A549 treated with CORT108297 at 1 μM for 4 hours (cell line): ENCODE measurements at places on chromosomes 13 and 19. TPM values are rescaled to one million over a fixed set of nuclear protein-coding genes. Genes with fewer than 3 reads are reported as not detected.

The KIRREL2 gene
- total RNA-seq: 0.32 to 0.69 TPM (median 0.49 TPM) in 5 replicates

The KLK15 gene
- total RNA-seq: not detected in 5 replicates

The NKPD1 gene
- total RNA-seq: 0.09 to 0.21 TPM (median 0.10 TPM) in 5 replicates

The ZNF274 gene
- total RNA-seq: 13.0 to 14.8 TPM (median 14.1 TPM) in 5 replicates

The NCAN gene
- 0.02 to 0.07 TPM (median 0.05 TPM) in 5 replicates for total RNA-seq

The U2AF2 gene
- total RNA-seq: 264 to 319 TPM (median 303 TPM) in 5 replicates

The ETV2 gene
- 1.6 to 3.1 TPM (median 2.4 TPM) in 5 replicates for total RNA-seq

The CEACAM7 gene
- total RNA-seq: 0.10 to 0.22 TPM (median 0.12 TPM) in 3 of 5 replicates, not detected in the others

The YJEFN3 gene
- 2.1 to 4.8 TPM (median 4.4 TPM) in 5 replicates for total RNA-seq

The PRX gene
- total RNA-seq: 1.2 to 1.9 TPM (median 1.4 TPM) in 5 replicates

The ITGBL1 gene
- total RNA-seq: 1.4 to 1.8 TPM (median 1.8 TPM) in 5 replicates
